Thoracic aorta (tissue), 2 donors: ENCODE measurements at places on chromosomes 3 and 15. TPM values are rescaled to one million over a fixed set of nuclear protein-coding genes. Genes with fewer than 3 reads are reported as not detected.

GOLGA8K gene
- 0.41 TPM for total RNA-seq

FBXW12 gene
- total RNA-seq = not detected

GRM7 gene
- total RNA-seq = 3.9 TPM

SMAD6 gene
- total RNA-seq = 73.3 TPM

PLOD2 gene
- 92.6 TPM for total RNA-seq

STX19 gene
- total RNA-seq = not detected

FHIT gene
- 2.3 TPM for total RNA-seq

ARGFX gene
- not detected for total RNA-seq
